ENCODE measurements at places on chromosomes 4 and X.

GRCh38 chr4:183264614-183265013, 55.5 kb downstream of the CLDN22 start:
- DNase-seq: no peak

- DNase-seq: no peak
Observed at GRCh38 chrX:37409278-37409677, 60.1 kb downstream of the PRRG1 start.

- DNase-seq: no peak
Observed at GRCh38 chr4:4507923-4508322, 33.9 kb downstream of the STX18 start.

- DNase-seq: no peak
Observed at GRCh38 chrX:47202316-47202715, 8.7 kb downstream of the UBA1 start.

GRCh38 chr4:113503691-113504090, 257.8 kb downstream of the CAMK2D start:
- no peak for DNase-seq

GRCh38 chr4:151267822-151268535, 9.0 kb upstream of the PRSS48 start:
- DNase-seq: no peak

DNA sequence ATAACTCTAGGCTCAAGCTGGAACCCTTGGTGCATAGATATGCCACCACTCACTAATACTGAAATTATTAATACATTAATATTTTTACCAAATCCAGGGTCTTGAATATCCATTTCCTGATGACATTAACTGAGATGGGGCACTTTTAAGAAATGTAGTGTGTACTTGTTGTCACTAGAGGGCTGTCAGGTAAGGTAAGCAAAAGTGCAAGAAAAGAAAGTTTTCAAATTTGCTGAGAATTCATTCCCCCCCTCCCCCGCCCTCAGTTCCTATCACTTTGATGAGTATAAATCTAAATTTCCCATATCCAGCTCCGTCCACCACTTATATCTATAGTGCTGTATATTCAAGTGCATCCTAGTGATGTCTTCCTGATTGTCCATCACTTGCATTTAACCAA, 20.5 kb upstream of the WDR44 start:
- DNase-seq: no peak

DNA sequence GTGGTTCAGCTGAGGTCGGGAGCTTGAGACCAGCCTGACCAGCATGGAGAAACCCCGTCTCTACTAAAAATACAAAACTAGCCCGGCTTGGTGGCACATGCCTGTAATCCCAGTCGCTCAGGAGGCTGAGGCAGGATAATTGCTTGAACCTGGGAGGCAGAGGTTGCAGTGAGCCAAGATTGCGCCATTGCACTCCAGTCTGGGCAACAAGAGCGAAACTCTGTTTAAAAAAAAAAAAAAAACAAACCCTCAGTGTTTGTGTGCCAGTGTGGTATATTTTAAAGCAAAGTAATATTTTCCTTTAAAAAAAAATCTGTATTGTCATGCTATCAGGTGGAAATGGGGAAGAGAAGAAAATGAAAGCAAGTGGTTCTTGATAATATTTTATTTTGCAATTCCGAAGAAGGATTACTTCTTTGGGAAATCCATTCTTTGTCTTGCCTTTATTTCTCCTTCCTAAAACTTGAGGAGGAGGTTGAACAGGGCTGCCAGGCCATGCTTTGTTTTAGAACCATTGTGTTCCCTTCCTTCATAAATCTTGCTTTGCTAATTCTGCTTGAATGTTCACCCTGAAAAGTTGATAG, 14.4 kb downstream of the ALG13 start:
- DNase-seq: no peak

GRCh38 chrX:23369027-23369426, 34.4 kb downstream of the PTCHD1 start:
- no peak for DNase-seq

GRCh38 chr4:118987959-118988634, 99.4 kb downstream of the SYNPO2 start:
- no peak for DNase-seq

- no peak for DNase-seq
Observed at GRCh38 chrX:95058815-95059214, 1384.8 kb downstream of the FAM133A start.

GRCh38 chrX:130552444-130553073, 150.8 kb downstream of the RBMX2 start:
- DNase-seq: no peak

DNA sequence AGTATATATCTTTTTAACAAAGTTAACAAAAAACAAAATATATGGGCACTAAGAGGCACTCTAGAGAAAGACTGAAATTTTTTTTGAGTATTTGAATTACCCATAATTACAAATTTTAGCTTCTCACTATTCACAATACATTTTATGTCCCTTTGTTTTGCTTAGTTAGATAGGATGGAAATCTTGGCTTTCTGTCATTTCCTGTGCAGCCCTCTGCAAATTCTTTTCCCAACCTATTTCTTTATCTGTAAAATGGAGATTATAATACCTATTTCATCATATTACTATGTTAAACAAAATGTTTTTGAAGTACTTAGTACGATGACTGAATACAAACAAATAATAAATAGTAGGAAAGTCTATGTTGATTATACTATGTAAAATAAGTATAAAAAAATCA, 710.0 kb downstream of the CCSER1 start:
- no peak for DNase-seq

GRCh38 chr4:38195911-38196310, 235.7 kb downstream of the PTTG2 start:
- DNase-seq: no peak

- no peak for DNase-seq
Observed at GRCh38 chr4:165184220-165184619, 23.1 kb upstream of the KLHL2 start.

GRCh38 chr4:153259661-153260060, 55.4 kb downstream of the TRIM2 start:
- DNase-seq: no peak

DNA sequence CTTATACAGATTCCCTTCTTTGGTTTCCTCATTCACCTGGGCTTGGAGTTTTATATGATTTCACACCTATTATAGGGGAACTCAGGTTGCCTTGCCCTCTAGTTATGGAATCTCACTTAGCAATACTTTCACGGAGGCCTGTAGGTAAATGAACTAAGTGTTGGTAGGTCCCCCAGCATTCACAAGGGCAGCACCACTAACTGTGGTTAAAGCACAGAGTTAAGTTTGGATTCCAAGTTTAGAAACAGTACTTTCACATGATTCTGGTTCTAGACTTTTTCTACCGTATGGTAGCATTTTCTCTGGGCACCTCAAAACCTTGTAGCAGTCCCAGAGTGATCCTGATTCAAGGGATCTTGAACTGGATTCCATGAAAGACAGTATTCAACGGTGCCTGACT, 46.4 kb downstream of the SH2D1A start:
- DNase-seq: no peak

DNA sequence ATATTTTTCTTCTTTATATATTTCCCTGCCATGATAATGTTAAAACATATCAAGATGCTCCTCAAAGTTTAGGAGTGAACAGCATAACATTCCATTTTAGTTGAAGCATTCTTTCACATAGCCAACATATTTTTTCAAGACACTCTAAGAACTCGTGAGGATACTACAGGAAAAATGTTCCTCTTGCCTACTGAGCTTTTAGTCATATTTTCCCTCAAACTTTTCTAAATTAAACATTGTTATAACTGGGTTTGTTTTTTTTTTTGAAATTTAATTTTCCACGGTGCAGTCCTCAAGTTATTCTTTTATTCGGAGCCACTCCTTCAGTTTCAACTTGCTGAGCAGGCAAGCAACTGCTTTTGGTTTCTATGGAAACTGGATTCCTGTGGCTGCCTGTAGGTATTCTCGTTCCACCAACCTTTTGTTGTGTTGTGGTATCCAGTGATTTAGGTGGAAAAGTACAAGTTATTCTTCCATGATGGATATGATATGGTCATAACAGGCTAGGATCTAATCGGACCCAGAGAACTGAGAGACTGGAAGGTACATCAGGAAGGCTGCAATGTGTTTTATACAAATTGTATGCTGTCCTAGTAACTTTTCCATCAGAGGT, 248.0 kb downstream of the TRIML1 start:
- DNase-seq: no peak

GRCh38 chr4:185965426-185966384, 103.3 kb upstream of the TLR3 start:
- DNase-seq: no peak

DNA sequence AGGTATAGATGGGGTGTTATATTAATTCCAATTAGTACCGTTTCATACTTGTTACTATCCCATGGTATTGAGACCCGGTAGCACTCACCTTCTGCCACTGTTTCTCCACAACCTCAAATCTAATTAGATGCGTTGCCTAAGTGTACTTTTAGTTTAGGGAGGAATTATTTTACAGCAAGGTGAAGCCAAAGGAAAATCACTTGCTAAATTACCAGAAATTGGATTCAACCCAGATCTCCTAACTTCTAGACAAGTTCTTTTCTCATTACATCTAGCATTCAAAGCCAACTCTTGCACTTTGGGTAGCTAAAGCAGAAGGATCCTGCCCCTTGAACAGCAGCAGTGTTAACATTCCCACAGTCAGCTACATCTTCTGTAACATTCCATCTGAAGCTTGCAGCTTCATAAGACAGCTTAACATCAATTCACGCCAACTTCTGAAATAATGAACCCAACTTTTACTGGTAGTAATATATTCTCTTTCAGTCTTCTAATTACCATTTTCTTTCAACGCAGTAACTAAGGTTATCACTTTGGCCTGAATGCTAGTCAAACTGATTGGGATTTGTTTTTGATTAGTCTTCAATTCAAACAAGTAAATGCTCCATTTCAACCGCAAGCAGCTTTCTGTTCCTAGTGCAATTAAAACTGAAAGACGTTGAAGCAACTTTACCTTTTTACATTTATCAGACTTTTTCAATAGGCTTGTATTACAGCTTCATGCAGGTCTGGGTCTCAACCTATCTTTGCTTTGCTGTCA, 934 bp upstream of the SEC31A start:
- DNase-seq: no peak

DNA sequence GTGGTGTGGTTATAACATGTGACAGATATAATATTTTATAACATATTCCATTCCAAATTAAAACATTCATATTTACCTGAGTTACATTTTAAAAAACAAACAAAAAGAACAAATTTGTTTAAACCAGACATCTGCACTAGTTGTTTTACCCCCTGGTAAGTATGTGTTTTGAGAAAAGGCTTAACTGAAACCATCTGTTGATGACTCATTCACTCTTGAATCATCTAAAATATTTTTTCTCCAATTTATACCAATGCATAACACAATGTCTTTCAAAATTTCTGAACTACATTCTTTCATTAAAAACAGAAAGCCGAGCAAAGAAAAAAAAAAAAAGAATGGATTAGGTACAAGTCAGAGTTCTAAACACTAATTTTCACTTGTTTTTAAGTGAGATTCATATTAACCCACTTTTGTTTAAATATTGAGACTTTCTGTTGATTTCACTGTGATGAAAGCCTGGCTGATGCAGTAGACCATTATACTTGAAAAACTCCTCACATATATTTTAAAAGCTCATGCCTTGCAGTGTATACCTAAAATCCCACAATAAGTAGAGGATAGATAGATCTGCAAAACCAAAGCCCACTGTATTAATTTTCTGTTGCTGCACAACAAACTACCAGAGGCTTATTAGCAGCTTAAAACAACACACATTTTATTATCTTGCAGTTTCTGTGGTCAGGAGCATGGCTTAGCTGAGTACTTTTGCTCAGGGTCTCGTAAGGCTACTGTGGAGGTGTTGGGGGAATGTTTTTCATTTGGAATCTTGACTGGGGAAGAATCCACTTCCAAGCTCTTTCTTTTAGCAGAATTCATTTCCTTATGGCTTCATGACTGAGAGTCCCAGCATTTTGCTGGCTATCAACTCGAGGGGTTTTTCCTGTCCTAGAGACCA, 221.5 kb downstream of the PCDH18 start:
- DNase-seq: no peak

DNA sequence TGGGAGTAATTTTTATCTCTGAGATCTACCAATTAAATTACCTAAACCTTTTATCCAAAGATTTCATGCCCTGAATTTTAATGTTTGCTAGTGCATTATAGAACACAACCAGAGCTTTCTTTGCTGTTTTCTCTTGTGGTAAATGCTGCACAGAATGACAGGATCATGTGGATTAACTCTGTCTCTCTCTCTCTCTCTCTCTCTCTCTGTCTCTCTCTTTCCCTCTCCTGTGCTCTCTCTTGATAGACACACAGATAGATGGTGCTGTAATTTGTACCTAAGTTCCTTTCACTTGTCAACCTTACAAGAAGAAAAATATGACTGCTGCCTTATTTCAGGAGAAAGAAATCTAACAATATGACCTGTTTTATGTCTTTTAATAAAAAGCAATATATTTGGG, 211.2 kb upstream of the WDFY3 start:
- no peak for DNase-seq

GRCh38 chrX:129193357-129193756, 329.9 kb downstream of the SMARCA1 start:
- no peak for DNase-seq

DNA sequence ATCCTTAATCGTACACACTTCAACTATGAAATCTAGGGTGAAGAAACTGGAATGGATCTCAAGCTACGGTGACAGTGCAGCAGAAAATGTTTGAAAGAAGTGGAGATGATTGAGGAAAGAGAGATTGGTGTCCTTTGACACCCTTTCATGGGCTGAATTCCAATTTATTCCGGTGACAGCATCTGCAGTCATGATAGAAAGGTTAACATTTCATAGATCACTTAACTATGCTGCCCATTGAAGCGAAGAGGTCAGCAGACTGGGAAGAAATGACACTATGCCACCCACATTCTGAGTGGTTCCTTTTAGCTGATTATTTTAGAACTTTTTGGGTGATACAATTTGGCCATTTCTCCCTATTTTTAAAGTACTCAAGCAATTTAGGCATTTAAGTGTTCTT, 82.3 kb downstream of the DNAAF6 start:
- DNase-seq: no peak

- peak; percentile 94 for DNase-seq
Observed at GRCh38 chr4:8403173-8403753, 37.3 kb downstream of the ACOX3 start.

DNA sequence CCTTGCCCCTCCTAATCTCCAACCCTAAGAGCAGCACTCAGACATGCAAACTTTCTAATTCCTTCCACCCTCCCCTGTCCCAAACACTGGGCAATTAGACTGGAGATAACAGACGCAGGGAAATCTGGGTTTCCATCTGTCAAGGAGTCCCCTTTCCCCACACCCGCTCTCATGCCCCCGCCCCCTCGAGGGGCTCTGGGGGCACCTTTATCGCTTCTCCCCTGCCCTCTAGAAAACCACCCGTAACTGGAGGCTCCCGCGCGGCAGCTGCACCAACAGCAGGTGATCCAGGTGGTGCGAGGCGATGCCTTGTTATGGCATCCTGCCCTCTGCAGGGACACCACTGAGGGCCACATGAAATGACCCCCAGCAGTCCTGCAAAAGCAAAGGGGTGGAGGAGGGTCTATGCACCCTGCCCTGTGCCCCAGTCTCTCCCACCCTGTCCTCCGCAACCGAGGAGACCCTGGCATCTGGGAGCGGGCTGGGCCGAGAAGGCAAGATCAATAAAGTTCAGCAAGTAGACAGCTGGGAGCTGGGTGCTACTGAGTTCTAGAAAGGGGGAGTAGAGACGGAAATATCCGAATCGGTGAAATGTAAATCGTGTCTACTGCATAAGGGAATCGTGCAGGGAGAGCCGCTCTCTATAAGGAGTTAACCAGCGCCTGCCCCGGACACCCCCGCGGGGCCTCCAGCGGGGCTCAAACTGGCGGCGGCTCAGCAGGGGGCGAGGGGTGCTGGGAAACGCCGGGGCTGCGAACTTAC, 1.6 kb downstream of the KCTD8 start:
- peak; percentile 60 for DNase-seq
